NCI-H187 treated with DMSO at 0.1 percent for 48 hours (cell line): ENCODE measurements at places on chromosomes 16 and 17.

DNA sequence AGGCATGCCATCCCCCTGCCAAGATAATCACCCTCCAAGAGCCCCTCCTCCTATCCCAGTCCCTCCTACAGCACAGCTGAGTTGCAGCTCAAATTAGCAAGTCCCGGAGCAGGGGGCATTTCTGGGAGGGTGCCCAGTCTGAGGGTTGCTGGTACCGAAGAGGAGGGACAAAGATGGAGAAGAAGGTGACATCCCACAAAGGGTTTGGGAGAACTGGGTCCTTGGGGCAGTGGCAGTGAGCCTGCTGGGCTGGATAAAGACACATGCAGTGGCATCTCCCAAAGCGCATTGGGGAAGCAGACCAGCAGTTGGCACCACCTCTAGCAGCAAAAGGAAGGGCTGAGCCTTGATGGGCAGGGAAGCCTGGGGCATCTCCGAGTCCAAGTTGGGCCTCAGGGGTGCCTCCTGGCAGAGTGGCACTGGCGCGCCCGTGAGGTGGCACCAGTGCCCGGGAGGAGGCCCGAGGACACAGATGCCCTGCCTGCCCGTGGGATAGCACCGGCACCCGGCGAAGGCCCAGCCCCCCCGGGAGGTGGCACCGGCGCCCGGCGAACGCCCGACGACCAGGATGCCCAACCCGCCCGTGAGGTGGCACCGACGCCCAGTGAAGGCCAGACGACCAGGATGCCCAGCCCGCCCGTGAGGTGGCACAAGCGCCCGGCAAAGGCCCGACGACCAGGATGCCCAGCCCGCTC, 622 bp downstream of the TOM1L2 start:
- DNase-seq: no peak

DNA sequence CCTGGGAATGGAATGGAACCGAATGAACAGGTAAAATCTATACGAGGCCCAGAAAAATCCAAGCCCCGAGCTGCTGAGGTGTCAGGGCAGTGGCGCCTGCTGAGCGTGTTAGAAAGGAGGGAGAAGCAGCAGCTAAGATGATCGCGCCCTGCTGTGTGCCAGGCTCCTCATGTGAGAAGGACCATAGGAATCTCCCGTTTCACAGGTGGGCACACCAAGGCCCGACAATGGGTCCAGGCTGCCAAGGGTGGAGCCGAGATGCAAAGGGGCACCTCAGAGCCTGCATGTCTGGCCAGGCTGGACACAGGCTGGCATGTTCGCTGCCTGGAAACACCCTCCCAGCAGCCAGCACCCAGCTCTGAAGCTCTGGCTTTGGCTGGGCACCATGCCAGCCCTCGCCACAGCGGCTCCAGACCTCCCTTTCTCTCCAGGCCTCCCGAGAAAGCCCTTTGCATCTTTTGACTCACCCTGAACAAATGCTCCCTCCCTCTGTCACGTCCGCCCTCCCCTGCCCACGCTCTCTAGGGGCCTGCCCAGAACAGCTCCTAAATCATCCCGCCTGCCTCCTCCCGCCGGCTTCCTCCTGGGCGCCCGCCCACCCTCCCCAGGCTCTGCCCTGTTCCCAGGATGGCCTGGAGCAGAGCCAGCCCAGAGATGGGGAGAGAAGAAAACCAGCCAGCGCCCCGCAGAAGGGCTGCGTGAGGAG, 217.8 kb upstream of the GSE1 start:
- no peak for DNase-seq

DNA sequence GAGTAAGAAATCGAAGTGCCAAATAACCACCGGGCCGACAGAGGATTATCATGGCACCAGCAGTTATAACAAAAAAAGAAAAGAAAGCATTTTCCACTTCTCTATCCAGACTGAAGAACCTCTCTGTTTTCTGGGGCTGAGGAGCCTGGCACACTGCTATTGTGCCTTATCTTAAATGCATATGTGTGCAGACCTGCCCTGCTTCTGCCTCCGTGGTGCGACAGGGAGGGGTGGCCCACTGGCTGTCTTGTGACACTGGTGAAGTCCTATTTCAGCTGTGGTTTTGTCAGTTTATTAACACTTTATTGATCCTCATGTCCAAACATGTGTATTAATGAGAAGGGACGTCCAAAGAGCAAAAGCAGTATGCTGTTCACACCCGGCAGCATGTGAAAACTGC, 55.4 kb downstream of the CDK5R1 start:
- no peak for DNase-seq

DNA sequence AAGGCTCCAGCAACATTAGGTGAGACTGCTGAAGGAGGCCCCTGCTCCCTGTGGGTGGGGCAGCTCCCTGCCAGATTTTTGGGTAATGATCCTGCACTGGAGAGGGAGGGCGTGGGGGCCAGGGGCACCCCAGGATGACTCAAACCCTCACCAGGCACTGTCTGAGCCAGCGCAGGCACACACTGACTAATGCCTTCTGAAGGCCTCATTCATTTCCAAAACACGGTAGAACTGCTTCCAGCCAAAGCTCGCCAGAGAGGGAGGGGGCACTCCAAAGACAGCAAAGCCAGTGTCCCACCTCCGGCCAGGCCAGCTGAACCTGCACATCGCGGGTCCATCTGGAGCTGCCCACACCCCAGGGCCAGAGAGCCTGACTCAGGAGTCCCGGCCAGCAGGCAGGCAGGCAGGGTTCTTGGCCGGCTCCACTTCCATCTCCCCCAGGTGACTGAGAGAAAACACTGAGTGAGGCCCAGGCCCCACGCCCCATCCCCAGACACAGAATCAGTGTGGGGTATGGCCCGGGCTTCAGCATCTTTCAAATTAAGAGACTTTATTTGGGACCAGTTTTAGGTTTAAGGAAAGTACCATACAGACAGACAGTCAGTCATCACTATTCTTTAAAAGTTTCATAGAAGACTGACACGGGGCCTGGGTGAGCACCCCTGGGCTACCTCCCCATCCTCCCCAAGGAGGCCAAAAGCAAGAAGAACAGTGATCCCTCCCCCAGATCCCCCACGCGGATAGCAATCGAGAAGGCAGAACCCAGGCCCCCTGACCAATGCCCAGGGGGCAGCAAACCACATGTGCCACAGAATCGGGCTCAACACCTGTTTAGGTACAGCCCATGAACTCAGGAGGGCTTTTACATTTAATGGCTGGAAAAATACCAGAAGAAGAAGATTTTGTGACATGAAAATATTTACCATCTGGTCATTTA, 2.3 kb downstream of the PIEZO1 start:
- no peak for DNase-seq

GRCh38 chr16:66629856-66630255, 25.4 kb downstream of the CMTM3 start:
- DNase-seq: no peak
